ENCODE measurements at places on chromosomes 12 and 14.

- DNase-seq: no peak
These were observed 87.8 kb upstream of the ATXN7L3B start for GRCh38 chr12:74449872-74450271.

GRCh38 chr12:2429032-2429431, 365.7 kb upstream of the FKBP4 start:
- no peak for DNase-seq

DNA sequence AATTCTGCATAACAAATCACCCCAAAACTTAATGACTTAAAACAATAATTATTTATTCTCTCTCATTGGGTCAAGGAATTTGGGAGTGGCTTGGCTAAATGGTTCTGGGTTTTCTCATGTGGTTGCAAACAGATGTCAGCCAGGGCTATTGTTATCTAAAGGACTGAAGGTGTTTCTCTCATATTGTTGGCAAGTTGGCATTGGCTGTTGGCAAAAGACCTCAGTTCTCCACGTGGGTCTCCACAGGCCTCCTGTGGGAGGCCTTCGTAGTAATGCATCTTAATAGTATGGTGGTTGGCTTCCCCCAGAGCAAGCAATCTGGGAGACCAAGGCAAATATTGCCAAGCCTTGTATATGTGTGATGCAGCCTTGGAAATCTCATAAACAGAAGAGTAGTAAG, 14.4 kb downstream of the GALNT16 start:
- DNase-seq: no peak

GRCh38 chr12:110015132-110015531, 15.9 kb downstream of the ANKRD13A start:
- no peak for DNase-seq

GRCh38 chr12:16300122-16300521, 22.6 kb upstream of the SLC15A5 start:
- DNase-seq: no peak

DNA sequence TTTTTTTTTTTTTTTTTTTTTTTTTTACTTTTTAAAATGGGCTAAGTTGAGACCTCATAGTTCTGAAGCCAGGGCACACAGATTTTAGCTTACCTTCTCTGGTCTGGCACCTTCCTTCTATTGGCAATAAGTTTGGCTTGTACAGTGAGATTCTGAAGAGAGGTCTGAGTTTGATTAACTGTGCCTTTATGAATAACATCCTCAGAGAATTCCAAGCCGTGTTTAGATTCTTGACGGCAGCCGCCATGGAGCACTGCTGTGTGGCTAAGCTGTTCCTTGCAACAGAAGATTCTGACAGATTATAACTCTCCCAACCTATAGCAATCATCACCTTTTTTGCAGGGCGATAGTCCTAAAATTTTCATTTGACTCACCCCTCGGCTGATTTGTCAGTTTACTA, 354.9 kb upstream of the FAR2 start:
- DNase-seq: no peak

GRCh38 chr14:89624500-89625156, 207.6 kb upstream of the FOXN3 start:
- DNase-seq: no peak

- no peak for DNase-seq
These were observed 55.6 kb upstream of the OAS1 start for GRCh38 chr12:112851024-112851777.

- DNase-seq: no peak
These were observed 31.3 kb downstream of the SLC38A1 start for GRCh38 chr12:46237371-46238045.

GRCh38 chr14:42319996-42320395, 713.3 kb downstream of the LRFN5 start:
- no peak for DNase-seq

DNA sequence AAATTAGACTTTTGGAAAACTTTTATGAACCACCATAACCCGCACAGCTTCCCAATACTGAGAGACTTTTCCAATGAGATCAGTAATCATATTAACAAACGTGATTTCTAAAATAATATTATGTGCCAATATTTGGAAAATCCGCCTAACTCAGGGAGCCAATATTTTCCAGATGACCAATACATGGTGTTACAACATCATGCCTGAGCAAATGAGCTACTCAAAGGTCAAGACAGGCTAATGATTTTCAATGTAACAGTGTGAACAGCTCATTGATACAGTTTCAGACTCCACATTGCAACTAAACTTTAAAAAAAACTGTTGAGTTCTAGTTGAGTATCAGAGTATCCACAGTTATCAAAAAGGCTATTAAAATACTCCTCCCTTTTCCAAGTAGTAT, 46.8 kb downstream of the RNF34 start:
- no peak for DNase-seq

DNA sequence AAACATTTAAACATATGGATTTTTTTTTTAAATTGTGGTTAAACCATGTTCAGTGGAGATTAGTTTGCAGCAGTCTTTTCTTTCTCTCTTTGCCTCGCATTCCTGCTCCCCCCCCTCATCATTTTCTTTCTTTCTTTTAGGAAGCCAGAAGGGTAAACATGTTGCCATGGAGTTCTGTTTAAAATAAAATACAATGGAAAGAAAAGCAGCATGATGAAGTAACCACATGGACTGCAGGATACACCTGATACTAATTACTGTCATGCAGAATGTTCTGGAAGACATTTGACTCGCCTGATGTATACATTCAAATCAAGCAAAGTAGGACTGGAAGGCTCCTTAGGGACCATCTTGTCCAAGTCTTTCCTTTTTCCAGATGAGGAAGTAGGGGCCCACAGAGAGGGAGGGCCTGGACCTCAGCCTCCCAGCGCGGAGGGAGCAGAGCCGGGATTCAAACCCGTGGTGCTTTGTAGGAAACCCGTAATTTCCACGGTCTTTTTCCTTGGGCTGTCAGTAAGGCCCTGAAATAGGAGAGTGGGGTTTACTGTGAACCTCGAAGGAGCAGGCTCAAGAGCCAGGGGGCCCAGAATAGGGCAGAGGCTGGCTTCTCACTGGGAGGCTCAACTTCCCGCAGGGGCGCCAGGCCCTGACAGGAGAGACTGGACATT, 2.4 kb upstream of the MEG3 start:
- no peak for DNase-seq

DNA sequence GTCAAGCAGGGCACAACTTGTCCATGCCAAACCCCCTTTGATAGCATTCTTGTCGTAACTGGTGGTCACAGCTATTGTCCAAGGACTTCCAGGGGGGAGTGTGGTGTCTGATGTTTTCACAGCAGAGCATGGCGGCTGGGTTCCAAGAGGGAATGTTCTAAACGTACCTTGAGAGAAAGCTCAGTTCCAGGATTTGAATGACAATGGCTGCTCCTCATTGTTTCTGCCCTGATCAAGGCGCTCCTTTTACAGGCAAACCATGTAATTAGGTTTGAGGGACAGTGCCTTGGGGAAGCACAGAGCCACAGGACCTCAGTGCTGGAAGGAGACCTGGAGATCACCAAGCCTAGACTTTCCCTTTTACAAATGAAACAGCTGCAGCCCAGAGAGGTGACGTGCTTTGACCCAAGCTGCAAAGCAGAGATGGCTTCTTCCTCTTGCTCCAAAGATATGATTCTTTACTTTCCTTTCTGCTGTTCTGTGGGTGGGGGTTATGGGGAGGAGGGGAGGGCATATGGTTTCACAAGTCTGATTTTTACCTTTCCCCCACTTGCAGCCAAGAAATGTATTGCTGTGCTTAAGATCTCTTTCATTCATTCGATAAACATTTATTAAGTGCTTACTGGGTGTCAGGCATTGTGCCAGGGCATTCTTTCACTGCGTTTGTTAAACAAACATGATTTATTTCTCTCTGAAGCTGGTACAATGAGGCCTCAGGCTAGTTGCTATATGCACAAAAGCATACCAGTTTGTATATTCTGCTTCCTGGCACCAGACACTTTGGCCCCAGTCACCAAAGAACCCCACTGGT, 172.8 kb downstream of the KTN1 start:
- DNase-seq: no peak

GRCh38 chr14:55585854-55586253, 5.8 kb downstream of the KTN1 start:
- DNase-seq: no peak

GRCh38 chr12:132277374-132277941, 51.9 kb downstream of the GALNT9 start:
- no peak for DNase-seq

- DNase-seq: no peak
These were observed 24.5 kb downstream of the PPFIBP1 start for GRCh38 chr12:27548301-27549199.

DNA sequence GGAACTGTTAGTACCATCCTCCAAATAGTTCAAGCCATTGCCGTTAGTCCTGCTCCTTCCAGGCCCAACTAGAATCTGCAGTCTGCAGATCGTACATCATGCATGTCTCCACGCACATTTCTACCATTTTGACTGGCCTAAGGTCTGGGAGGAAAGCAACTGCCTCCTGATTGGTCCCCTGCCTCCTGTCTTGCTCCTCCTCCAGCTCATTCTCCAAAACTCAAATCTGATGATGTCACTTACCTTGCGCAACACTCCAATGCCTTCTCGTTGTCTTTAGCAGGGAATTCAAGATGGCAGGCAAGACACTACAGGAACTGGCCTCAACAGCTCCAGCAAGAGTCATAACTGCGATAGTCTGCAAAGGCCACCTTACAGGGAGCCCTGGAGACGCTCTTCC, 9.7 kb upstream of the HCAR1 start:
- DNase-seq: no peak

GRCh38 chr12:66725031-66725430, 46.2 kb upstream of the GRIP1 start:
- DNase-seq: no peak

DNA sequence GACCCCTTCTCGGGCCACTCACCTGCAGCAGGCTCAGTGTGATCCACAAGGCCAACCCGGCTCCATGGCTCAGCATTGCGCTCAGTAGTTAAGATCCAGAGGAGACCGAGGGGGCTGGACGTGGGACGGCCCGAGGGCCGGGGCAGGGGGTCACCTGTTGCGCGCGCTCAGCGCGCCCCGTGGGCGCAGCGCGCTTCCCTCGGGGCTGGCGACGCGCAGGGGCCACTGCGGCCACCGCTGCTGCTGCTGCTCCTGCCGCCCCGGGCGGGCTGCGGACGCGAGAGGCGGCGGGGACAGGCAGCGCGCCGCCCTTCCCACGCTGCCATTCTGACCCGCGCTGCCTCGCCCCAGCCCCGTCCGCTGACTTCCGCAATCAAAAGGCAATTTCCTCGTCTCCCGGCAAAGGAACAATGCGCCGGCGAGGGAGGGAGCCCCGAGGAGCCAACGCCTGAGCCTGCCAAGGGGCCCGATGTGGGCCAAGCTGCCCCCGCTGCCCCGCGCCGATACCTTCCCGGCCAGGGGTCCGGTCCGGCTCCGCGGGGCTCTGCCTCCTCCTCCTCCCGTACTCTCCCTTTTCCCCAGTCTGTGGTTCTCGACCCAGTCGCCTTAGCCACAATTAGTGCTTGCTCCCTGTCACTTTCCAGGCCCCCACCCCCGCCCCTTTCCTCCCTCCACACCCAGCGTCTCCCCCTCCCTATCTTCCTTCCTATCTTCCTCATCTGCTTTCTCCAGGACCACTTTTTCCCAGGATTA, 27.3 kb downstream of the PTPRB start:
- DNase-seq: no peak

DNA sequence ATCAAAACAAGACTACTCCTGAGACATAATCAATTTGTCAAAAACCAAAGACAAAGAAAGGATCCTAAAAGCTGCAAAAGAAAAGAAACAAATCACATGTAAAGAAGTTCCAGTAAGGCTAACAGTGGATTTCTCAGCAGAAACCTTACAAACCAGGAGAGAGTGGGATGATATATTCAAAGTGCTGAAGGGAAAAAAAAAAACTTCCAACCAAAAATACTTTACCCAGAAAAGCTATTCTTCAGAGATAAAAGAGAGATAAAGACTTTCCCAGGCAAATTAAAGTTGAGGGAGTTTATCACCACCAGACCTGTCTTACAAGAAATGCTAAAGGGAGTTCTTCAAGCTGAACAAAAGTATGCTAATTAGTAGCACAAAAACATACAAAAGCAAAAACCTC, 91.9 kb upstream of the PPP2R5C start:
- no peak for DNase-seq

DNA sequence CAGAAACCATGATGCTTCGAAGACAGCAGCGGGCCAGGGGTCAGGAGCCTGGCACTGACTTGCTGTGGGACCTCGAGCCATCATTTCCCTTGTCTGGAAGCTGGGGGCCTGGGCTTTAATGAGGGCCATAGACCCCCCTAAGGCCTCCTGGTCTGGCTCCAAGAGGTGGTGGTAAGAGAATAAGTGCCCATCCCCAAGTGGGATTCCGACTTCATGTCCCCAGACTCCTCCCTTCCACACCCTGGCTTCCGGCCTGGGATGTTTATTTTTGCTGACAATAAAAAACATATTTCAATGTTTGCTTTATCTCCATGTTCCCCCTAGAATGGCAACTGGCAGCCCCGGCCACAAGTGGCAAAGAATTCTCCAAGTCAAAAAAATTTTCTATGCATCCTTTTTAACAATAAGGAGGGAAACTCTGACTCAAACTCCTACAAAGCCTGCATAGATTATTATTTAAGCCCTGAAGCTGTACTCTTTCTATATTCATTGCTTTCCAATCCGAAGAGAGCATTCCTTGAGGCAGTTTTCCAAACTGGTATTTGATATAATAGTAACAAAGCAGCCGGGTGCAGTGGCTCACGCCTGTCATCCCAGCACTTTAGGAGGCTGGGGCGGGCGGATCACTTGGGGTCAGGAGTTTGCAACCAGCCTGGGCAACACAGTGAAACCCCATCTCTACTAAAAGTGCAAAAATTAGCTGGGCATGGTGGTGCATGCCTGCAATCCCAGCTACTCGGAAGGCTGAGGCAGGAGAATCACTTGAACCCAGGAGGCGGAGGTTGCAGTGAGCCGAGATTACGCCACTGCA, 84.0 kb downstream of the ITPK1 start:
- no peak for DNase-seq

- DNase-seq: no peak
These were observed 376.6 kb upstream of the TBX3 start for GRCh38 chr12:115060477-115061168.

DNA sequence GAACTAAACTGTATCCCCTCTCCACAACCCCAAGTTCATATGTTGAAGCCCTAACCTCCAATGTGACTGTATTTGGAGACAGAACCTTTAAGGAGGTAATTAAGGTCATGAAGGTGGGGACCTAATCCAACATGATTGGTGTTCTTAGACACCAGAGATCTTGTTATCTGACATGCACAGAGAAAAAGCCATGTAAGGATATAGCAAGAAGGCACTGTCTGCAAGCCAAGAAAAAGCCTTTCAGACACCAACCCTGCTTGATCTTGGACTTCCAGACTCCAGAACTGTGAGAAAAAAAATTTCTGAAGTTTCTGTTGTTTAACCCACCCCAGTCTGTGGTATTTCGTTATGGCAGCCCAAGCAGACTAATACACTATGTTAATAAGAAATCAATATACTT, 62.2 kb upstream of the CFL2 start:
- no peak for DNase-seq

All from activated CD8-positive, alpha-beta memory T cell treated with anti-CD3 and anti-CD28 coated beads, Interleukin-2, amount 50 U/mL, for 4 hours (primary cell).